Smooth muscle cell of the pulmonary artery (primary cell): ENCODE measurements at places on chromosomes 2 and 18. TPM values are rescaled to one million over a fixed set of nuclear protein-coding genes. Genes with fewer than 3 reads are reported as not detected.

The SH3RF3 gene
- 7.8 and 10.8 TPM in 2 replicates for total RNA-seq

The GLI2 gene
- 8.9 and 10.0 TPM in 2 replicates for total RNA-seq

The AKAIN1 gene
- total RNA-seq = not detected in 2 replicates

The NPHP1 gene
- total RNA-seq = 3.9 and 4.4 TPM in 2 replicates

The SFTPB gene
- not detected in 2 replicates for total RNA-seq

The GAREM2 gene
- 1.7 and 2.4 TPM in 2 replicates for total RNA-seq

The RND3 gene
- total RNA-seq = 220 and 647 TPM in 2 replicates
